ENCODE measurements at places on chromosomes 4 and X.

- no peak for DNase-seq
These were observed 52.2 kb upstream of the HGFAC start for GRCh38 chr4:3389233-3390215.

- no peak for DNase-seq
These were observed 319.5 kb downstream of the ACTRT1 start for GRCh38 chrX:127732709-127733108.

DNA sequence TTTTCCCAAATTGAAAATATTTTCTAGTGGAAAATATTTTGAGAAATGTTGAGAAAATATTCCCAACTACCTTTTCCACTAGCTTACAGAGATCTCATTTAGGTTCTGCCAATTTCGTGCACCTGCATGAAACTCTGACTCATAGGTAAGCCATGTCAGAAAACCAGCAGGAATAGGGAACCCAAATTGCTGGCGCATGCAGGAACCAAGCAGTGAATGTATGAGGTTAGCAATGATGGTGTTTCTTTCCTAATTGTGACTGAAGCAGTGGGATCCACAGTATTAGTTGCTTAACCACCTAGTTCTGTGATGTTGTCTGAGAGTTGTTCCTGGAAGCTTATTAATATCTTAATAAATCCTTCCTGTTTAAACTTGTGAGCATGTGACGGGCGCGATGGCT lies 381.0 kb upstream of the TRAM1L1 start:
- no peak for DNase-seq

GRCh38 chrX:97397371-97397770 lies 513.7 kb downstream of the RPA4 start:
- no peak for DNase-seq

DNA sequence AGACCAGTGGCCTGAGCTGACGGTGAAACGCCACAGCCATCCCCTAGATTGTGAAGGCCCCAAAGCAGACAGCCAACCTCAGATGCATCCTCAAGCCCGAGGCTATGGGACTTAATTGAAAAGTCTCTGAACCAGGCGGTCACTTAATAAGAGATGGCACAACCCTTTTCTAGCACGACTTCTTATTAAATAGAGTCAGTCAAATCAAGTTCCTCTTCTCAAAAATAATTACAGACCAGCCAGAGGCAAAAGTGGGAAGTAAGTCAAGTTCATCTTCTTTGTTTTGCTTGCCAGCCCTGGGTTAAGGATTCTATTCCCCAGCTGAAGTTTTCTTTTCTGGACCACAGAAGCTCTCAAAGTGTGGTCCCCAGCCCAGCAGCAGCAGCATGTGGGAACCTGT lies 9.7 kb upstream of the SH3KBP1 start:
- DNase-seq = no peak

DNA sequence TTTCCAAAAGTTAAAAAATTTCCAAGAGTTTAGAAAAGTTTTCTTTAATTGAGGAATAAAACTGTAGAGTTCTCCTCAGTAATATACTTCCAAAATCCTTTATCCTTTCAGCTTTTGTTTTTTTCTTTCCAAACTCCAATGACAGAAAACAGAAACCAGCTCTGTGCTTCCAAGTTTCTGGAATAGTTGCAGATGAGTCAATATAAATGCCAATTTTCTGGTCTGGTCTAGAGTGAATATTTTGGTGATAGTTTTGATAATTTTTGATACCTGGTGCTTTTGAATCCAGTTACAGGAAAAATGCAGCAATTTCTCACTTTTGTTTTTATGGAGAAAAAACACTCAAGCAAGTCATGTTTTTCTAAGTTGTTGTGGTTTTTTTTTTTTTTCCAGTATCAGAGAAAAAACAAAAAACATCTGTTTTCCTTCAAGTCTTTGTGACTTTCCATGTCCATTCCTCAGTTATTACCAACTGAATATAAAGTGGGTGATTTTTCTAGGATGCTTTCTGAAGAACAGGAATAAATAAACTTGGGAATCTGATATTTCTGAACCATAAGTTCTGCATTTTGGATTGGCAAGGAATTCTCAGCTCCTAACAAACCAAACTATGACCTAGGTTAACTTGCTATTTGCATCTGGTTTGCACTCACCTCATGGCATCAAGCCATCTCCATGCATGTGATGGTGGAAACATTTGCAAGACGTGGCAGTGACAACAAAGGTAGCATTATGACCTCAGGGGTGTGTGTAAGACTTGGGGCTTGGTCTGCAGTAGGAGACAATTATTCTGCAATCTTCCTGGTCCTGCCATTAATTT lies 139.1 kb downstream of the VEGFC start:
- no peak for DNase-seq

GRCh38 chr4:170682558-170683294 lies 593.0 kb upstream of the AADAT start:
- DNase-seq = no peak

- DNase-seq = no peak
These were observed 60.2 kb downstream of the UGT8 start for GRCh38 chr4:114658776-114659175.

- no peak for DNase-seq
These were observed 14.0 kb downstream of the EPGN start for GRCh38 chr4:74322301-74322700.

DNA sequence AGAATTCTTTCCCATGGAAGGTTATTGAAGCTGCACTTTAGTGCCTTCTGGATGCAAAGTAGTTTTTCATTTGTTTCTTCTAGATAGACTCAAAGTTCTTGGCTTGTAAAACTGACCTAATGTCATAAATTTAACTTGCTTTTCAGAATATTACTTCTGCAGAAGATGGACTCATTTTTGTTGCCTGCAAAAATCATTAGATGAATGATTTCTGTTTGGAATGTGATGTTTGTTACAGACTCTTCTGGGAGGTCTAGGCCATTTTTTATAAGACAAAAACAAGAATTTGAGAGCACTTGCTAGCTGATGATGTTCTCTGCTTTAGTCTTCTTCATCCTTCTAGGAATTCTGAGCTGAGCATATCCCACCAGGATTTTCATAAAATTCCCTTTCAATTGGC lies 308.6 kb upstream of the GIMD1 start:
- no peak for DNase-seq

DNA sequence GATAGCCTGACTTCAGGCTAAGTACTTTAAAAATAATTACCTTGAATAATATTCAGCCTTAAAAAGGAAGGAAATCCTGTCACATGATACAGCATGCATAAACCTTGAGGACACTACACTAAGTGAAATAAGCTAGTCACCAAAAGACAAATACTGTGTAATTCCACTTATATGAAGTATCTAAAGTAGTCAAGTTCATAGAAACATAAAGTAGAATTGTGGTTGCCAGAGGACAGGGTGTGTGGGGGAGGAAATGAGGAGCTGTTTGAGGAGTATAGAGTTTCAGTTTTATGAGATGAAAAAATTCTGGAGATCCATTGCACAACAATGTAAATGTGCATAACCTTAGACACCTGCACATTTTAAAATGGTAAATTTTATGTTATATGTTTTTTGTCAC lies 5.6 kb upstream of the STPG2 start:
- DNase-seq = no peak

GRCh38 chr4:56941403-56941802 lies 33.7 kb downstream of the REST start:
- no peak for DNase-seq

- no peak for DNase-seq
These were observed 35.1 kb downstream of the FBXO8 start for GRCh38 chr4:174248407-174248806.

DNA sequence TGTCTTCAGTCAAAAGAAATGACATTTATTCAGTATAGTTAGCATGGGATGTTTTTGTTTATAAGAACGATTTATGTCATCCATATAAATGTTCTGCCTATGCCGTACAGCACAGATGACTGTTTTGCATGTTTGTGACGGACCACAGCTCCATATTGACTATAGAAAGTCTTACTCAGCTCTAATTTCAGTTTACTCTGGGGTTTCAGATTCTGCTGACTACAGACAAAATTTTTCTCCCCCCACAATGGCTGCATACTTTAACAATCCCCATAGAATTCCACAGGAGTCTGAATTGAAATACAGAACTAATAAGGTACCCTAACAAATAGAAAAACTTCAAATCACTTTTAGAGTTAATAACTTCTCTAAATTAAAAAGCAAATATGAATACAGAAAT lies 191.0 kb downstream of the SCFD2 start:
- no peak for DNase-seq

- DNase-seq = no peak
These were observed 39.6 kb downstream of the RFC1 start for GRCh38 chr4:39326468-39326977.

GRCh38 chr4:15963576-15963975 lies 601 bp upstream of the FGFBP2 start:
- no peak for DNase-seq

DNA sequence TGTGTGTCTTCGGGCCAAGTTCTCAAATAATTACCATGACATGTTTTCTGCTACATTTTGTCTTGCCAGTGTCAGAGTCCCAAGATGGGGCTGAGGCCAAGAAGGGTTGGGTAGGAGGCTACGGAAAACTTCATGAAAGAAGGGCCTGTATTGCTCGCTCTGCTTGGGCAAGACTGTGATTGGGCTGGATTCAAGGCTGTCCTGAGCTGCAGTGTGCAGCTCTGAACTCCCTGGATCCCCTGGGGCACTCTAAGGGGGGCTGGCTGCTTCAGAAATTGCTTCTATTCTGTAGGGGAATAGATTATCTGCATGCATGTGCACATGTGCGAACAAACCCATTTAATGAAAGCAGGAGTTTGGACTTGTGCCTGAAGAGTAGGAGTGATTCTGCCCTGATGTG lies 13.6 kb downstream of the TSPAN6 start:
- DNase-seq = no peak

DNA sequence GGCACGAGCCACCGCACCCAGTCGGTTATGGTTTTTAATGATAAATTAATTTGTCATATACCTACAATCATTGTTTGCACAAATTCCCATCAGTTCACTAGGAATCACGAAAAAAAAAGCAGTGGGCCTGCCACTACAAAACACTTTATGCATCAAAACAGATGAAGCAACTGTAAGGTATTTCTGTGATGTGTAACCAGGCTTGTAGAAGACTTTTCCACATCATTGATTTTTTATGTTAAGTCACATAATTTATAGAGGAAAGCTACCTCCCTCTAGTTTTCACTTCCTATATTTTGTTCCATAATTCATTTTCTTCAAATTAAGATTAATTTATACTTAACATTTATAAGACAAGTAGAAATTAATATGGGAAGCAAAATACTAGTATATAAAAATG lies 6.7 kb upstream of the FAM200B start:
- no peak for DNase-seq

GRCh38 chrX:57241967-57242366 lies 44.5 kb upstream of the FAAH2 start:
- DNase-seq = no peak

DNA sequence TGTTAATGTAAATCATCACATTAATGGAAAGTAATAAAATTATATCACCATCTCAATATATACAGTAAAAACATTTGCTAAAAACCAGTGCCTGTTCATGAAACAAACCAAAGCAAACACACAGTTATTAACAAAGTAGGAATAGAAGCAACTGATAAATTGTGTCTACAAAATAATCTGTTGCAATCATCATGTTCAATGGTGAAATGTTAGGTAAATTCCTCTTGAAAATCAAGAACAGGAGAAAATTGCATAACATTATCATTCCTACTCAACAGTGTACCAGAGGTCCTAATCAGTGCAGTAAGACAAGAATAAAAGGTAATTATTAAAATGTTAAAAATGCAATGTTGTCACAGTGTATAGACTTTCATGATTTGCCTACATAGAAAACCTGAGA lies 252.3 kb downstream of the TEX13A start:
- no peak for DNase-seq

DNA sequence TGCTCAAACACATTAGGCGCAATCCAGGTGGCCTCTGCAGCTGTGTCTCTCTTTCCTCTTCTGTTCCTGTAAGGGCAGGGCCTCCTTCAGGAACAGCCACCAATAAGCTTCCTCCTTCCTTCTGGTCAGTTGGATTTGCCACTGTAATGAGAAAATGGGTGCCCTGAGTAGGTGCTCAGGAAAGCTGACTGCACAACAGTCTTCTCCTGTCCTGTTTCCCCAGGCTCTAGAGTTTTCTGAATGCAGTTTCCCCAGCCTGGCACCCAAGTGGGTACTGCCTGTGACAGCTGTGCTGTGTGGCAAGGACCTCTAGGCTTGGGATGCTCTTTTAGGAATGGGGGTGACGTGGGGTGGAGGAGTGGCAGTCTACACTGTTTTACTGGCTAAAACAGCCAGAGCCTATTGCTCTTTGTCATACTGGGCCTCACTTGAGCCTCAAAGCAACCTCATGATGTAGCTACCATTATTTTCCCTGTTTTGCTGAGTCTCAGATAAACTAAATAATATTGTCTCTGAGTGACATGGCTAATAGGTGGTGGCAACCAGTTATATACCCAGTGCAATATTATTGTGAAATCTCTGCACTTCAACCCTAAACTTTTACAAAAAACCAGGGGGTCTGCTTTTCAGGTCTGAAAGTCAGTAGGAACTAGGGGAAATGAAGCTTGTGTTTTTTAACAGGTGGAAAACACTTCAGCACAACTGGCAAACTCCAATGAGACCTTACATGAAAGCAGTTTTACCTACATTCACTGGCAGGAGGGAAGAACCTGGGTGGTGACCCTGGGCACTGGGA lies 1.2 kb downstream of the CXCL2 start:
- no peak for DNase-seq

DNA sequence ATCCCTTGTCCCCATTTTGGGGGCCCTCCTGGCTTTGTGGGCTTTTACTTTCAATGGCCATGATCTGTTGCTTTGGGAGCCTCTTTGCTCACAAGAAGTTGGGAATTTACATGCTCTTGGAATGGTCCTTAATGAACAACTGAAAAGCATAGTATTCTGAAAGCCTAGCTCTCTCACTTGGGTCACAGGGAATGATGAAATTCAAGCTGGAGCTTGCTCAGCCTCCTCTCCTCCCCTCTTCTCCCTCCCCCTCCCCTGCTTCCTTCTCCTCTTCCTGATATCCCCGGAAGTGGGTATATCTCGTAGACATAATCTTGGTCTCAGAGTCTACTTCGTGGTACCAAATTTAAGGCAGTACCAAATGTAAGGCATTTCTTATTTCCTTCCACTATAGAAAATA lies 400.6 kb upstream of the NR3C2 start:
- DNase-seq = no peak

DNA sequence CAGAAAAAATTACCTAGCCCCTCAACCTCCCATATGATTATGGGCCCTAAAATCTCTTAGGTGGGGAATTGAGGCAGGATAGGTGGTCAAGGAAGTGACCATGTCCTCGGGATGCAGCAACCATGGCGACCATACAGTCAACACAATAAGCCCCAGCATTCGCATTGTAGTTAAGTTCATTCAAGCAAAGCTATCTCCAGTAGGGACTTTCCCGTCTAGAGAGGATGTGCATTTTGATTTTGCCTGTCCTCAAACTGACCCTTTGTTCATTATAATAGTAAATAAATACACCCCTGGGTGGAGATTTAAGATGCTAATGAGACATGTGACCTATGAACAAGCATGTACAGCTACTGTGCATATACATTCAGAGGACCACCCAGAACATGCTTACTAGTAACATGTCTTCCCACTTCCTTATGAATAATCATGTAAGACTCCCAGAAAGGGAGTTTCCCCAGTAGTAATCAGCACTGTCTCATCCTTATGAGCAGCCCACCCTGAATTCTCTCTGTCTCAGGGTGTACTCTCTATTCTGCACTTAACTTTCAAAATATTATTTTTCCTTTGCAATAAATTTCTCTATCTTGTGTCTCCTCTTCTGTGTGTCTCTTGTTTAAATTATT lies 74.3 kb downstream of the NUDT11 start:
- DNase-seq = no peak
